Stimulated activated CD4-positive, alpha-beta T cell treated with anti-CD3 and anti-CD28 coated beads, TNF-alpha, amount 100 ng/mL, for 4 hours (primary cell): ENCODE measurements at places on chromosomes 4 and X.

DNA sequence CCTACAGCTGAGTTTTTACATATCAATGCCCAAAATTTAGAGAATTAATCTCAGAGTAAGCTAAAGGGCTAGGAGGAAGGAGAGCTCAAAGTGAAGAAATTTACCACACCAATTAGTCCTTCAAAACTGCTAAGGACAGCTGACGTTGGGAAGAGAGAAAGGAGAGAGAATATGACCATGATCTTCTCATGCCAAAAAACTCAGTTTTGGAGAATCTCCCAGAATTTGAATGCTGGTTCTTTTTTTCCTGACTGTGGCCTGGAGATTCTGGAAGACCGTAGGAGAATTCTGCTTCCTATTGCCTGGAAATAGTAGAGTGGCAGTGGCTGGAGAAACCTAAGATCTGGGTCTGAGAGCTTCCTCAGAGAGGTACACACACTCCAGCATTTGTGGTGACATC lies 834.4 kb upstream of the SLIT2 start:
- no peak for DNase-seq

GRCh38 chr4:26836539-26836938 lies 24.1 kb upstream of the STIM2 start:
- DNase-seq, result no peak

GRCh38 chr4:171565130-171565788 lies 247.9 kb upstream of the GALNTL6 start:
- no peak for DNase-seq

DNA sequence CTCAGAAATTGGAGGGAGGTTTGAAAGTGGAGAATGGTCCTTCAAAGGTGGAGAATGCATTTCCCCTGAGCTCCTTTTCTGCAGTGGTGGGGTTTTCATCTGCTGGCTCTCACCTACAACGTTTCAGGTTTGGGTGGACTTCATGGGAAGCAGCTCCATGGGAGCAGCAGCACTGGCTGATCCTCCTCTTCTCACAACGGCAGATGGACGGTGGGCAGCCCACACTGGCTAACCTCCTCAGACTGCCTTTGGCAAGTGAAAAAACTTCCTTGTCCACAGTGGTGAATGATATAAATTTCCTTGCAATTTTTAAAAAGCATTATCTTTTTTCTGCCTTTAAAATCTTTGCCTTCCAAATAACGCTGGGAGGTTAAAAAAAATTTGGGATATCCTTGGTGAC lies 93.5 kb downstream of the ZNF827 start:
- no peak for DNase-seq

- no peak for DNase-seq
Observed at GRCh38 chr4:24853142-24853541, 57.8 kb downstream of the SOD3 start.

DNA sequence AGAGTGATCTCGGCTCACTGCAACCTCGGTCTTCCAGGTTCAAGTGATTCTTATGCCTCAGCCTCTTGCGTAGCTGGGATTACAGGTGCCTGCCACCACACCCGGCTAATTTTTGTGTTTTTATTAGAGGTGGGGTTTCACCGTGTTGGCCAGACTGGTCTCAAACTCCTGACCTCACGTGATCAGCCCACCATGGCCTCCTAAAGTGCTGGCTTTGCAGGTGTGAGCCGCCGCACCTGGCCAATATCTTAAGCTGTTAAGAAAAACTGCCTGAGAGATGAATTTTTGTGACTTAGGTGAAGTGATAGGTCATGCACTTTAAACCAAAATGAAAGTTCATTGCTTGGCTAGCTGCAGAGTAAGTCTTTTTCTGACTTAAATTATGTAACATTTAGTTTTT lies 5.8 kb downstream of the KDM6A start:
- DNase-seq, result no peak

GRCh38 chr4:111960241-111960667 lies 185.0 kb upstream of the FAM241A start:
- DNase-seq, result no peak
